Dermis blood vessel endothelial cell (primary cell): ENCODE measurements at places on chromosomes 16 and 17. TPM values are rescaled to one million over a fixed set of nuclear protein-coding genes. Genes with fewer than 3 reads are reported as not detected.

- DNase-seq = peak; percentile 53
Observed at GRCh38 chr16:89615596-89616090, 2.2 kb downstream of the DPEP1 start.

TNP2 gene
- total RNA-seq = not detected in 2 replicates

DNA sequence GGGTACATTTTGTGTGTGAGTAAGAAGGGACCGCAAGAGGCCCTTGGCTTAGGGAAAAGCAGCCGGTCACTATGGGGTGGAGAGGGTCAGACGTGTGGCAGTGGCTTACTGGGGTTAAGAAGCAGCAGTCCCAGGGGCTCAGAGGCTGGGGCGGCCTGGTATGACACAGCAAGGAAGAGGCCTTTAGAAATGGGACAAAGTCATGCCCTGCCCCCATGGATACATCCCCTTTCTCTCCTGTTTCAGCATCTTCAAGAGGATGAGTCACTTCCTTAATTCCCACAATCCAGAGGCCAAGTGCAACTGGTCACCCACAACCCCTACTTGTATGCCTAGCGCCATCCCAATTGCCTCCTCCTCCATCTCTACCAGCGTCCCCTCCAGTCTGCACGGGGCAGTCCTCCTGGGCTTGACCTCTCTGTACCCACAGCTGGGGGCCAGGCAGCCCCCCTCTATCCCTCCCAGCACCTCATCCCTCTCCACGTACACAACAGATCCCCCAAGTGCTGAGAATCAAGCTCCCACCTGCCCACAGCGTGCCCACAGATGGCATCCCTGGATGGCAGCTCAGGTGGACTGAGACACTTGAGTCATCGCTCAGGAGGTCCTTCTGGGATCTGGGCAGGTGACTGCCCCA, 6.9 kb upstream of the EFTUD2 start:
- peak; percentile 89 for DNase-seq

DNA sequence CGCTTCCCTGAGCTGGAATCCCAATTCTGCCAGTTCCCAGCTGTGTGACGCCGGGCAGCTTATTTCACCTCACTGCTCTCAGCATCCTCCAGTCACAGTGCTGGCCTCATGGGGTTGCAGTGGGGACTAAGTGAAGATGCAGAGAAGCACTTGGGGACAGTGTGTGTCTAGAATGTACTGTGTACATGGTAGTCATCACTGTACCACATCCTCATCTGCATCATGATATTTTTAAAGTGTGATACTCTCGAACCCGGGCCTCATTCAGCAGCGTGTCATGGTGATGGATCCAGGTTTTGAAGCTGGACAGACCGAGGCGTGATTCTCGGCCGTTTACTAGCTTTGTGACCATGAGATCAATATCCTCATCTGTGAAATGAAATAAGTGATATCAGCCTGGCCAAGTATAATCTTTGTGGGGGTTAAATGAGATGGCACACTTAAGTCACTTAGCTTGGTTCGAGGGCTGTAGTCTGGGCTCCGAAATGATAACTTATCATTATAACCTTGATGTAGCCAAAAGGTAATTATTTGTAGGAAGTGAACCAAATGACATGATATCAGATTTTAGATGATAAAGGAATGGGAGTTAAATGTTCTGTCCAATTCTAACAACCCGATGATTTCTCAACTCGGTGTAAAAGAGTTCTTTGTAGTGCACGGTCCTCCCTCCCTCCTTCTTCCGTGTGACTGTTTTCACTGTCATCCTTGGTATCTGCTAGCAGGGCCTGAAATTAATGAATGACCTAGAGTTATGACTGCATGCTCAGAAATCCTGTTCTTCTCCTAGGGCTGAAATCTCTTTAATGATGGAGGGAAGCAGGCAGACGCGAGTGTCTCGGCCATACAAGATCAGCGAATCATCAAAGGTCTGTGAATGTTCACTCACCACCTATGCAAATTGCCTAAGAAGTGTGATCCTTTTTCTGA, 2.0 kb downstream of the KLHL36 start:
- DNase-seq = no peak

DNA sequence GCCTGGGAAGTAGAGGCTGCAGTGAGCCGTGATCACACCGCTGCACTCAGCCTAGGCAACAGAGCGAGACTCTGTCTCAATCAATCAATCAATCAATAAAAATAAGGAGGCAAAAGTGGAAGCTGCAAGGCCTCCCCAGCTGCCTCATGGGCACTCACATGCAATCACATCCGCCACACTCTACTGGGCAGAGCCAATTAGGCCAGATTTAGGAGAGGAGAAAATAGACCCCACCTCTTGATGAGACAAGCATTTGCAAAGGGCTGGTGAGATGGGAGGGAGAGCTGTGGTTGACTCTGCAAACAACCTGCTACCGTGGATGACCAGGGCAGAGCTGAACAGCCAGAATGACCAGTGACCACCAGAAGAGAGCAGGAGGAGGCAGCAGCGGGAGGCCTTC, 14.7 kb upstream of the GSG1L start:
- DNase-seq = no peak

PDIA2 gene
- total RNA-seq = 0.34 TPM in 1 of 2 replicates, not detected in the other

TERB1 gene
- total RNA-seq = 0.17 TPM in 1 of 2 replicates, not detected in the other

DNA sequence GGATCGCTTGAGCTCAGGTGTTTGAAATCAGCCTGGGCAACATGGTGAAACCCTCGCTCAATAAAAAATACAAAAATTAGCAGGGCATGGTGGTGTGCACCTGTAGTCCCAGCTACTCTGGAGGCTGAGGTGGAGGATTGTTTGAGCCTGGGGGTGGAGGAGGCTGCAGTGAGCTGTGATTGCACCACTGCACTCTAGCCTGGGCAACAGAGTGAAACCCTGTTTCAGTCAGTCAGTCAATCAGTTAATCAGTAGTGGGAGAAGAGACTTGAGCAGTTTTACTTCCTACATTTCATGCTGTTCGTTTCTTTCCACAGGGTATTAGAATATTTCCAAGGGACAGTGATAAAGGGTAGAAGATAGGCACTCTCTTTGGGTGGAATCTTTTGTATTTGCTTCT, 8.8 kb downstream of the MAP3K3 start:
- DNase-seq = no peak

ADAP2 gene
- total RNA-seq = 0.34 and 0.47 TPM in 2 replicates

GRCh38 chr16:81136390-81137335, 40.5 kb upstream of the GCSH start:
- DNase-seq = no peak

GRCh38 chr17:71628306-71628705, 492.5 kb upstream of the SOX9 start:
- DNase-seq = no peak

SLFN12 gene
- total RNA-seq = 63.5 and 75.6 TPM in 2 replicates

DNA sequence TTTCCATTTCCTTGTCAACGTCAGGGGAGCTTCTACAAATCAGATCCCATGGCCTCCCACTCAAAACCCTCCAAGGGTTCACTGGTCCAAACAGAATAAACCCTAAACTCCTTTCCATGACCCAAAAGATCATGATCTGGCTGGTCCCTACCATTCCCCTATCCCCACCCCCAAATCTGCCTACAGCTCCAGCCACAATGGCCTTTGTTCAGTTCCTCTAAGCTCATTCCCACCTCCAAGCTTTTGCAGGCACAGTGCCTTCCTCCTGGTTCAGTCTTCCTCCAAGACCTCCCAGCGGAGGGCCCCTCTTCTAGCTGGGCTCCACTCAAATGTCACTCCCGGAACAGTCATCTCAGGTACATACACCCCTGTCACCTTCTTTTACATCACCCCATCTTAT, 2.0 kb downstream of the GPRC5B start:
- DNase-seq = peak; percentile 15

DNA sequence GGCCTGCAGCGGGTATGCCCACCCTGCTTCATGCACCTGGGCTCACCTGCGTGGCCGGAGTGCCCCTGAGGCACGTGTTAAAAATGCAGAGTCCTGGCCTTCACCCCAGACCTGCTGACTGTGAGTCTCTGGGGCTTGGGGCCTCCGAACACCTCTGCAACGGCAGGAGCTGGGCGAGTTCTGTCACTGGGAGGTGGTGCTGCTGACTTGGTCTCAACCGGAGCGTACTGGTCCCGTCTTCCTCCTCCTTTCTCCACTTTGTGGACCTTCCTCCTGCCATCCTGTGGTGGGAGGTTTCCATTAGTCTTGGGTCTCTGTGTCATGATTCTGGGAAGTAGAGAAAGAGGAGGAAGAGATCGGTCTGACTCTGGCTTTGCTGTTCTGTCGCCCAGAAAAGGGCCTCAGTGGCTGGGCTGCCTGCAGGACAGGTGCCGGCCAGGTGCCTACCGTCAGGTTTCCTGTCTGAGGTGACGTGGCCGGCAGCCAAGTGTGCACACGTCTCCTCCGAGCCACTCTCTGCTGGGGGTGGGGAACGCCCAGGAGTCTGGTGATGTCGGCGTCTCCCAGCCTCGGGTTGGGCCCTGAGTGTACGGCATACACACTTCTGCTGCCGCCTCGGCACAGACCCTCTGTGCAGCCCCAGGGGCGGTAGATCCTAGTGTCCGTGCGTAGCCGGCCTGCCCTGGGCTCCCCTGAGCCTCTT, 6.9 kb downstream of the TSC2 start:
- no peak for DNase-seq

SPATA20 gene
- 36.8 and 43.6 TPM in 2 replicates for total RNA-seq

- peak; percentile 81 for DNase-seq
Observed at GRCh38 chr16:69840975-69841374, 78.8 kb downstream of the WWP2 start.

DNA sequence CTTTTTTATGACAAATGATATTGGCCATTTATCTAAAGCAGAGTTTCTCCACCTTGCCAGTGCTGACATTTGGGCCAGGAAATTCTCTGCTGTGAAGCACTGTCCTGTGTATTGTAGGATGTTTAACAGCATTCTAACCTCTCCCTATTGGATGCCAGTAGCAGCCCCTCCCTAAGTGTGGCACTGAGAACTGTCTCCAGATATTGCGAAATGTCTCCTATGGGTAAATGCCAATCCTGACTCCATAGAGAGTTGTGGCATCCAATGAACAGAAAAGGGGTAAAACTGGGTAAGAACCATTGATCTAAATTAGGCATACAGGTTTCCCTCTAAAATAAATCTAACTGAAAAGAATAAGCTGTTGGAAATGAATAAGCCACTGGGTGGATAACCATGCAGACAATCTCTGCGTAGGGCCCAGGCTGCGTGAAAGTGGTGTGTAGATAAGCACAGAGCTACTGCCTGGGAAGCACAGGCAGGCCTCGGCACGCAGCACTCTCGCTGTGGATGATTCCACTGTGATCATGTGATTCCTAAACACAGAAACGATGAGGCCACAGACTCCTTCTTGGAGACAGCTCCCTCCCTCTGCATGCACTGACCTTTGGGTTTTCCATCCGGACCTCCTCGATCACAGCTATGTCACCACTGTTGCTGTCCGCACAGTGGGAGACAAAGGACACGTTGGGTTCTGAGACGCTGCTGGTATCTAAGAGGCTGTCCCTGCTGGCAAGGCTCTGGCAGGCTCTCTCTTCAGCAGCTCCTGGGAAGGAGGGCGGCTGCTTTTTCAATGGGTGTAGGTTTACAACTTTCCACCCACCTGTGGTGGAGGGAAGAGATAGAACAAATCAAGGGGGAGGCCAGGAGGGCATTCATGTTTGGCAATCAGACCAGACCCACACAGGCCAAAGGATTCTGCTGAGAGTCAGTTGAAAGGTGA, 44.1 kb downstream of the GTF3C1 start:
- DNase-seq = no peak

KRTAP9-8 gene
- total RNA-seq = not detected in 2 replicates

DNA sequence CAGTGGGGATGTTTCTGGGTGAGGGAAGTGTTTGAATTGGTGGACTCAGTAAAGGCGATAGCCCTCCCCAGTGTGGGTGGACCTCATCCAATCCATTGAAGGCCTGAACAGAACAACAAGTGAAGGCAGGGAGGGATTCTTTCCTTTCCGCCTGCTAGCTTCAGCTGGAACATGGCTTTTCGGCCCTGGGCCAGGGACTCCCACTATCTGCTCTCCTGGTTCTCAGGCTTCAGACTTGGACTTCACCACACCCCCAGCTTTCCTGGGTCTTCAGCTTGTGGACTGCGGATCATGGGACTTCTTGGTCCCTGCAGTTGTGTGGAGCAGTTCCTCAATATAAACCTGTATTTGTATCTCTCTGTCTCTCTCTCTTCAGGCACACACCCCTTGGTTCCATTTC, 77.9 kb downstream of the SNX29 start:
- no peak for DNase-seq

GRCh38 chr16:30927789-30928378, 4.5 kb downstream of the FBXL19 start:
- peak; percentile 56 for DNase-seq

PITPNM3 gene
- total RNA-seq = 0.23 and 0.34 TPM in 2 replicates

DNA sequence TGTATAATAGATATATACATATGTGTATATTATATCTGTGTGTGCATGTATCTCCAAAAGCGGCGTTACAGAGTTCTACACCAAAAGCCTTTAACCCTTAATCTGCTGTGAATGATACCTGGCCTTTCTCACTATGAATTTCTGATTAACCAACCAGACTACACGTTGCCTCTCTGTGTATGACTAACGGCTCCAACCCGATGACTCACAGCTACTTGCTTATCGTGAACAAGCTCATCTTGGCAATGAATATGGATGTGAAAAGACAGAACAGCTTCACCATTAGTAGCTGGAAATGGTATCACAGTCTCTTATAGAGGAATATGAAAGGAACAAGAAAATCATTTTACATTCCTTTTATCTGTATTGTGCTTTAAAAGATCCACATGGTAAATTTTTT, 23.8 kb upstream of the ARHGAP44 start:
- no peak for DNase-seq

DNA sequence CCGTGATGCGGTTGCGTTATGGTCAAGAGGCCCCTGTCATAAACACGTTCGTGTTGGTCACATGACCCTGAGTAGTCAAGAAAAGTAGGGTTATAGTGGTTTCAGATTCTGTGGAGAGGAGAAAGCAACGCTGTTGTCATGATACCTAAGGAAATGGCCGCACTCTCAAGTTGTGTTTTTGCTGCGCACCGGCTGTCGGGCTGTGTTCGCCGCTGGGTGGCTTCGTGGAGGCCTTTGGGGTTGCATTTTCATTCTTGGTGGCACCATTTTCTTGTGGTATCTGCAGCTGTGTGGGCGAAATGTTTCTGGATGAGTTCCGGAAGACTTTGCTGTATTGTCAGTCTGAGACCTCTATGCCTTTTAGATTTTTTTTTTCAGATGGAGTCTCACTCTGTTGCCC, 35.0 kb downstream of the DEF8 start:
- DNase-seq = no peak

VAT1L gene
- total RNA-seq = 0.37 and 1.4 TPM in 2 replicates

- no peak for DNase-seq
Observed at GRCh38 chr16:17053536-17054160, 417.1 kb downstream of the XYLT1 start.

ADAD2 gene
- total RNA-seq = not detected in 2 replicates

- DNase-seq = no peak
Observed at GRCh38 chr16:30348113-30348512, 7.0 kb downstream of the CD2BP2 start.

GRCh38 chr16:86398201-86398600, 112.1 kb upstream of the FOXF1 start:
- no peak for DNase-seq

- DNase-seq = peak; percentile 16
Observed at GRCh38 chr17:44159519-44160210, 10.8 kb upstream of the ASB16 start.

GRCh38 chr17:72903522-72903921, 189.0 kb downstream of the SLC39A11 start:
- DNase-seq = no peak

GRCh38 chr17:74737299-74738050, 419 bp downstream of the RAB37 start:
- peak; percentile 39 for DNase-seq
